ENCODE measurements at places on chromosomes 3 and 15.

- no peak for DNase-seq
Observed at GRCh38 chr3:32256206-32256605, 17.7 kb downstream of the CMTM8 start.

DNA sequence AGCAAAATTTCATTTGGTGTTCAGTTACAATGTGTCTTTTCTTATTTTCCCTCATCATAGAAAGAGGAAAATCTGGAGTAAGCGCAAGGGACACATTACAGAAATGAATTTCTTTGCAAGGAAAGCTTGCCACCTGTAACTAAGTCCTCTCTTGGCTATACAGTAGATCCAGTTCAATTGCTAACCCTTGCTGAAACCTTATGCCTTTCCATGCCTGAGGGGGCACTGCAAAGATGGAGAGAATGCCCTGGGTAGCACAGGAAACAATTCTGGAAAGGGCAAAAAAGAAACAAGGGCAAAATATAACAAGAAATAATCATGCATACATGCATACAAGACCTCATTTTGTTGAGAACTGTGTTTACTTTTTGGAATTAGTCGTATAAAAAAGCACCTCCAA lies 4.3 kb downstream of the CADM2 start:
- DNase-seq: no peak

DNA sequence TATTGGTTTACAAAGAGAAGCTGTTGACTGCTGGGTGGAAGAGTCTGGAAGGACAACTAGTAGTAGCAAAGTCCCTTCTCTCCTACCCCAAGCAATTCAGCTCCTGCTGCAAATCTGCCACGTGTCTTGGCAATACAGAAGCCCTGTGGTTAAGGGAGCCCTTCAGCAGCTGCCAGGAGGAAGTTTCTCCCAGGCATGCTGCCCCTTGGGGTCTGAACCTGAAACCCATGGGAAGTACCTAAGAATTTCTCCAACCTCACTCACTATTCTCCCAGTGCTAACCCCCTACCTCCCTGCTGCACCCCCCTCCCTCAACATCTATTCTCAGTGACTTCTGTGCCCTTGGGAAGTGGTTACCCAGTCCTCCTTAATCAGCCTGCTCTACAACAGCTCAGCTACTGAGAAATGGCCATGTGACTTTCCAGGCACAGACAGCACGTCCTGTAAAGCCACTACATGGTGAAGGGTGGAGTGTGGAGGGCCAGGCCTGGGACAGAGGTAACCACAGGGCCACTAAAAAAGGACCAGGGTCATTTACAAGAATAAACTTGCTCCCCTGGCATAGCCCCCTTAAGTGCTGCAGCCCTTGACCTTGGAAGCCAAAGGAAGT lies 316.6 kb downstream of the NTRK3 start:
- no peak for DNase-seq

DNA sequence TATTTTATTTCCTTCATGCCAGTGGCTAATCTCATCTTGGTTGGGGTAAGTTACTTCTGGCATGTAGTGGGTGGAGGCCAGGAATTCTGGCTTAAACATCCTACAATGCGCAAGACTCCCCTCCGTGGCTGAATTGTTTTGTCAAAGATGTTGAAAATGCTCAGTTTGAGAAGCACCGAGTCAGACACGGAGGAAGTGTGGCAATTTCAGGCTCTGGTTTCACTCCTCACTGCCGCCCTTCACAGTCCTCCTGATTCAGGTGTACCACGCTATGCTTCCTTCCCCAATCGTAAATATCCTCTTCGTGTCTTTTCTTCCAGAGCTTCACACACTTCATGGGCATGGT lies 150.7 kb downstream of the OPA1 start:
- peak; percentile 12 for DNase-seq

DNA sequence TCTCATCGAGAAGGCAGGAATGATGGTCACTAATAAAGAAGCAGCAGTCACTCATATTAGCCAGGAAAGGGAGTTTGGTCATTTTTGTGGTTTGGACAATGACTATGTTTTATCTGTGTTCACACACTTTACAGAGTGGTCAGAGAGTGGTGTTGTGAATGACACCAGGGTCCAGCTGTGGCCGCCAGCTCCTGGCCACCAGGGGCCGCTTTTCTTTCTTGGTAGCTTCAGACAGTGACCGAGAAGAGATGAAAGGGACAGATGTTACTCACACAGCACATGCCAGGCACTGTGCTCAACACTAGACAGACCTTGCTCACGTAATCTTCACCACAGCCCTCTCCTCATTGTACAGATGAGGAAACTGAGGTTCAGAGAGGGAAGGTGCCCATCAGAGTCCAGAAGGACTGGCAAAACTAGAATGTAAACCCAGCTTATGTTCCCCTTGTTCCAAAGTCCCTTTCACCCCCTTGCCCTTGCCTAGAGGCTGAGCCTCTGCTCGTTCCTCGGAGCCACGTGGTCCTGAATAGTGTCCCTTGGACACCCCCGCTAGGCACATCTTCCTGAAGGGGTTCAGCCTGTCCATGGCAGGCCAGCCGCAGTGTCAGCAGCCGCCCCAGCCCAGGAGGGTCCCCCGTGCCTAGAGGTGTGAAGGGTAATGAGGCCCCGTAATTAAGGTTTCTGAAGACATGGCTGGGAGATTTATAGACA lies 55.6 kb downstream of the CYP11A1 start:
- no peak for DNase-seq

- DNase-seq: no peak
Observed at GRCh38 chr3:62632510-62633294, 242.5 kb downstream of the CADPS start.

DNA sequence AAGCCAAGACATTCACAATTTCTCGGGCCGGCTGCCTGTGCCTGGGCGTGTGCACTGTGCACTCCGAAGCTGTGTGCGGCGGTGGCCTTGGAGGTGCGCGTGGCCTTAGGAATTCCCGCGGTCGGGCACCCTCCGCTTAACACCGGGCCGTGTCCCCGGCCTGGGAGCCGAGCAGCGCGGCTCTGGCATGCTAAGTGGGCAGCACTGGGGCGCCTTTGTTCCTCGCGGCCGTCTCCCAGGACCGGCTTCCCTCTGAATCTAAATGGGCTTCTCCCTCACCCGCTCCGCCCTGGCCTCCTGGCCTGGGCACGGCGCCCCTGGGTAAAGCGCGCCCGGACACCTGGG lies 498 bp upstream of the ARNT2 start:
- DNase-seq: no peak

DNA sequence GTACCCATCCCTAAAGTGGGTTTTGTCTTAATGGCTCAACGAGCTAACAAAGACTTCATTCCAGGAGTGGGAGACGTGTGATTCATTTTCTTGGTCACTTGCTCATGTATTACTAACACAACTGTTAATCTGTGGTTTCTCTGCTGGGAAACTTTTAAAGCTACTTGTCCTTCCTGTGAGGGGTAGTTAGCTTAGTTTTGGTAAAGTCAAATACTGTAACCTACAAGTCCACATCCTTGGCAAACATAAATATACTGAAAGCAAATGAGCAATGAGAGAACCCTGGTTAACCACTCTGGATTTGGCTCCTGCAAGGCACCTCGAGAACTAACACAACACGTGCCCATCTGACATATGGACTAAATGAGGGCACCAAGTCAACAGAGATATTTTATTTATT lies 19.9 kb downstream of the NOX5 start:
- DNase-seq: peak; percentile 25

GRCh38 chr15:36579792-36580431 lies 486 bp downstream of the CDIN1 start:
- peak; percentile 29 for DNase-seq

GRCh38 chr15:91426412-91426811 lies 326.4 kb downstream of the SV2B start:
- DNase-seq: peak; percentile 6

DNA sequence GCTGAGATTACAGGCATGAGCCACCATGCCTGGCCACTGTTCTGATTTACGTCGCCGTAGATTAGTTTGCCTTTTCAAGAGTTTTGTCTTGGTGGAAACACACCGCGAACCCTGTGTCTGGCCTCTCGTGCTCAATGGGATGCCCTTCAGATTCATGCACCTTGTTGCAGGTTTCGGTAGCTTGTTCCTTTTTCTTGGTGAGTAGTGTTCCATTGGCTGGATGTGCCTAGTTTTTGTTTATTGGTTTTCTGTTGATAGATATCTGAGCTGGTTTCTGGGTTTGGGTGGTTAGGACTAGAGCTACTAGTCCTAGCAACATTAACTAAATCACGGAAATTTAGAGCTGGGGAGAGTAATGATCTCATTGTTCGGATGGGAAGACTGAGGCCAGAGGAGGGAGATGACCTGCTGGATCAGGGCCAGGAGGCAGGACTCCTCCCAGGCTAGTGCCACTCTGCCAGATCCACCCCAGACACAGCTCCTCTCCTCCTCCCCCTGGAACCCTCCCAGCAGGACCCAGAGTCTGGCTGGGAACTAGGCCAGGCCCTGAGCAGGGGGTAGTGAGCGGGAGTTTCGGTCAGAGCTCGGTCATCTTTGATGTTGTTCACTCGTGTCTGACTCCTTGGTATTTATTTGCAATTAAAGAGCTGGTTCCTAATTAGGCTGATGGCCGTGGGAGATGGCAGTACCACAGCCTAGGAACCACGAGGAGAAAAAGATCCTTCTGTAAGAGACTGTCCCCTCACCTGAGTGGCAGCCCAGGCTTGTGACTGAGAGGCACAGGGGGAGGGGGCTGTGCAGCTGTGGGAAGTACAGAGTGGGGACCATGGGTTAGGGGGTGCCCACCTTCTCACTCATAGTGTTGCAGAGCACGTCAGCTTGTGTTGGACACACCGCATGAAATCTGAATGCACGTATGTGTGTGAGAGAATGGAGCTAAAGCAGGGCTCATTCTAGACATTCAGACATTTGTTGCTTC lies 73.4 kb downstream of the SMAD6 start:
- no peak for DNase-seq

DNA sequence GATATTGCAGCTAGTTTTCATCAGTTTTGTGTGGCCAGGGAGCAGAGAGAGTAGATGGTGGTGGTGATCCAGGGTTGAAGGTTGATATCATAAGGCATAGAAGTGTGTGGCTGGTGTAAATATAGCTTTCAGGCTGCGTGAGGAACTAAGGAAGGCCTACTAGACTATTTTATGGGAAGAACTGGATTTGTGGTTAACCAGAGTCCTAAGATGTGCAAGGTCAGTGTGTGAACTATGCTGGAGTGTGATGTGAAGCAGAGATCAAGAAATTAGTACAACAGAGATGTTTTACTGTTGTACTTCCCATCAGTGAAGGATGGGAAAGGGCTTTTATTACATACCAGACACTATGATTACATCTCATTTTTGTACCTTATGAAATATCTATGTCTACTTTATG lies 41.5 kb downstream of the MAPK6 start:
- DNase-seq: no peak

DNA sequence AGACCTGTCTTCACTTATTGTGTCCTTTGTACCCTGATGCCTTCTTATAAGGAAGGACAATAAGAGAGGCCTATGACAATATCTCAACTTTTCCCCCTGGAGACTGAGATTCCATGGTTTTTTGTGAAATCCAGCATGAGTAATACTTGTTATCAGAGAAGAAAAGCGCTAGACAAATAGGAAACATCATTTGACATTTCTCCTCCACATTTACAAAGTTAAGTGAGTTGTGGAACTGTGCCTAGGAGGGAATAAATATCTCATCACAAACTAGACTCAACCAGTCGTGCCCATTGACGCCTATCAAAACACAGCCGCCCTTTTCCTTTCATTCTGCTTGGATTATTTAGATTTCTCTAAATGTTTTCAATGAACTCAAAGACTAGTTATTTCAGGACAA lies 253.1 kb downstream of the MECOM start:
- DNase-seq: no peak

DNA sequence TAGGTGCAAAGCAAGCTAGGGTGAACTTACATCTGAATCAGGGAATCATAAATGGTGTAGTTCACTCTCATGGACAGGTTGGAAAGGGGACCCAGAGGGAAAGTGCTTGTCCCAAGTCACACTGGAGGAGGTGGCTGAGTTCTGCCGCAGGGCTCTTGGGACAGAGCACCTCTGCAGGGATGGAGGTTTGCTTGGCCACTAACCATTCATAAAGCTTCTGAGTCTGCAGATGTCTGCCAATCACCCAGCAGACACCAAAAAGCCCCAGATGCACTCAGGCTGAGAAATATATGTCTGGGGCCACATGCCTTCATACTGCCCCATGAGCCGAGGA lies 17.9 kb upstream of the RTP2 start:
- DNase-seq: no peak

DNA sequence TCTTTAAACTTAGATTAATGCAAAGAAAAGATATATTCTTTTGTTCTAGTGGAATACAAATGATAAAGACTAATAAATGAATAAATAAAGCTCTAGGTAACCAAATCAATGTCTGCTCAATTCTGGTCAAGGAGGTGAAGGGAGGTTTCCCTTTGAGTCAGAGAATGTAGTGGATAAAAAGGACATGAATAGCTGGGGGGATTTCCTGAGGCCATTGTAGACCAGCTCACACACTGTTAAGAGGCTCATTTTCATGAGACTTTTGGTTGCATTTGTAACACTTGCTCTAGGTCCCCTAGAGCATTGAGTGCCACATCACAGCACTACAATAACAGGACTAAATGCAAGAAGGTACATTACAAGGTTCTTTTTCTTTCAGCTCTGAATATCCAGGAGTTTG lies 170.7 kb downstream of the TIGIT start:
- no peak for DNase-seq

GRCh38 chr3:130755666-130756065 lies 9.0 kb upstream of the PIK3R4 start:
- no peak for DNase-seq

DNA sequence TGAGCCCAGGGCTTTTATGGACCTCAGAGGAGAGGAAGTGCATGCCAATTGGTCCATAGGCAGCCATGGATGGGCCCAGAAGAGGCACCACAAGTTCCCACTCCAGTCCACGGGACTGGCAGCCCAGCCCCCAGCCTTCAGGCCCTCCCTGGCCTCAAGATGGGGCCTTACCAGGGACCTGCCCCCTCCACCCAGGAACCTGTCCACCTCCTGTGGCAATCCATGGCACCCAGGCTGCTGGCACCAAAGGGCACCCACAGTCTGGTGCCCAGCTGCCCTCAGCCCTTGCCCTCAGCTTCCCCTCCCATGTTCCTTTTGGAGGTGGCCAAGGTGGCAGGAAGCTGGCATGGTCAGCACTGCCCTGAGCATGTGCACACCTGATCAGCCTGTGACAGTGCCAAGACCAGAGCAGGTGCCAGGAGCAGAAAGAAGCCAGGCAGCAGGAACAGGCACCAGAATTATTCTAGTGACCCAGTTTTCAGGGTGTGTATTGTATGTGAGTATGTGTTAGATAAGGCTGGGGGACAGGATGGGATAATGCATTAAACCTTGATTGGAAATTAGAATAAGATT lies 415.0 kb downstream of the NTRK3 start:
- DNase-seq: no peak

GRCh38 chr15:62453981-62454380 lies 288.9 kb upstream of the C2CD4B start:
- DNase-seq: no peak

DNA sequence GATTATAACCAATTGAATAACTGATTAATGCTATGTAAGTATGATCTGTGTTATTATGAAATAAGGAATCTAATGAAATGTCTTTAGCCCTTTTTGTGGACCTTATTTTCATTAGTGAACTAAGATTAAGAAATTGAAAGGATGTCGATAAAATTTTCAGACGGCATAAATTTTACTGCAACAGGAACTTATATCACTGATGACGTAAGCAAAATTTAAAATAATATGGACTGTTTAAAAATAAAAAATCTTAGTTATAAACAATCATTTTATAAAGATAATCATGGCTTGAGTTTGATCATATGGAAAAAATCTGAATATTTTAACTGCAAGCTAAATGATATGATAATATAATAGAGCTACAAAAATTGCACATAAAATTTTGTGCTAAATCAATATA lies 112.7 kb downstream of the SPATA16 start:
- DNase-seq: no peak

GRCh38 chr3:47888986-47889757 lies 86.2 kb downstream of the DHX30 start:
- no peak for DNase-seq

GRCh38 chr3:109081746-109082510 lies 36.0 kb downstream of the MORC1 start:
- DNase-seq: peak; percentile 25

Data from activated T-cell treated with anti-CD3 and anti-CD28 coated beads, Interleukin-2, amount 50 U/mL, for 72 hours (primary cell).